ENCODE measurements at places on chromosomes 3 and 15. TPM values are rescaled to one million over a fixed set of nuclear protein-coding genes. Genes with fewer than 3 reads are reported as not detected.
A peak's percentile ranks its signal among the peaks of the same experiment; 100 is the strongest.

- DNase-seq = no peak
These were observed 205.3 kb upstream of the WNT5A start for GRCh38 chr3:55692295-55692956.

- peak; percentile 32 for DNase-seq
These were observed 482.5 kb upstream of the TBL1XR1 start for GRCh38 chr3:177679568-177680471.

GRCh38 chr3:110628650-110629301 is 442.8 kb upstream of the NECTIN3 start:
- no peak for DNase-seq

The NANOGP8 gene
- total RNA-seq = not detected

The CLDN18 gene
- not detected for total RNA-seq

The SLC27A2 gene
- total RNA-seq = 9.6 TPM

The INO80 gene
- total RNA-seq = 18.9 TPM

The CHRNA3 gene
- total RNA-seq = not detected

Data from activated naive CD8-positive, alpha-beta T cell treated with anti-CD3 and anti-CD28 coated beads, Interleukin-2, amount 10 ng/mL, durations not matched to agents 7 days and 5 days (primary cell).